Epithelial cell of prostate (primary cell): ENCODE measurements at places on chromosomes 11 and 22.

DNA sequence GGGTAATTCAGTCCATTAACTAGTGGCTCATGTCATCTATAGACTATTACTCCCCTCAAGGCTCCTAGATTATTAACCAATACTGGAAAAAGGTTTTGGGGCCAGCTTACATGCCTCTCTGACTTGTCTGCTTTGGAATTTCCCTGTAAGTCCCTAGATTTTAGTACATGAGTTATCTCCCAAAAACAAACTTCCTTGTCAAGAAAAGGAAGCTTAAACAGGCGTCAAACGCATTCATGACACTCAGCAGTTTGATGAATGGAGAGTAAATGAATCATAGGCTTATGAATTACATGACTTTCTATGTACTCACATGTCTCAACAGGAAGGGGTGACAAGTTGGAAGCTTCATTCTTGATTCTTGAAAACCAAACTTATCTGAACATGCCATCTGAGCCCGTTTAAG, 70.8 kb downstream of the BLID start:
- DNase-seq = peak; percentile 90

- no peak for DNase-seq
Observed at GRCh38 chr22:22218302-22218701, 26.3 kb upstream of the VPREB1 start.

GRCh38 chr11:62804310-62805075, 747 bp downstream of the NXF1 start:
- no peak for DNase-seq

DNA sequence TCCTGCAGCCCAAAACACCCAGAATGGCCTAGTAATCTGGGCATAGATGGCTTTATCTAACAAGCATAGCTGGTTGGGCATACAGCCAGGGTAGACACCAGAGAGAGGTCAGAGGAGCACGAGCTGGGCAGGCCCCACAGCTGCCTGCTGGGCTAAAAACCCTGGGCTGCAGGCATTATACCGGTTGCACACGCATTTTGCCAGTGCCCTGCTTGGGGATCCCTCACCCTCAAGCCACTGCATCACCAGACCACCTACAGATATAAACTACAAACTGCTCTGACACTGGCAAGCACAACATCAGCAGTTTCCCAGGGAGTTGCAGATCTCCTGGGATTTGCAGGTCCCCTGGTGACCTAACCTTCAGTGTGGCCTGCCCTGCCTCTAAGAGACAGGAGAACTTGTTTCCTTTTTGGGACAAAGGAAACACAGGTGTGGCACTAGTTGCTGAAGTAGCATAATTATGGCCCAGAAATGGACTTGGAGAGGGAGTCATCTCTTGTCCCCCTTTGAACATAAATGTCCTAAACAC, 79.1 kb upstream of the SC5D start:
- DNase-seq = no peak

- DNase-seq = no peak
Observed at GRCh38 chr11:85127349-85127748, 499.8 kb downstream of the DLG2 start.

DNA sequence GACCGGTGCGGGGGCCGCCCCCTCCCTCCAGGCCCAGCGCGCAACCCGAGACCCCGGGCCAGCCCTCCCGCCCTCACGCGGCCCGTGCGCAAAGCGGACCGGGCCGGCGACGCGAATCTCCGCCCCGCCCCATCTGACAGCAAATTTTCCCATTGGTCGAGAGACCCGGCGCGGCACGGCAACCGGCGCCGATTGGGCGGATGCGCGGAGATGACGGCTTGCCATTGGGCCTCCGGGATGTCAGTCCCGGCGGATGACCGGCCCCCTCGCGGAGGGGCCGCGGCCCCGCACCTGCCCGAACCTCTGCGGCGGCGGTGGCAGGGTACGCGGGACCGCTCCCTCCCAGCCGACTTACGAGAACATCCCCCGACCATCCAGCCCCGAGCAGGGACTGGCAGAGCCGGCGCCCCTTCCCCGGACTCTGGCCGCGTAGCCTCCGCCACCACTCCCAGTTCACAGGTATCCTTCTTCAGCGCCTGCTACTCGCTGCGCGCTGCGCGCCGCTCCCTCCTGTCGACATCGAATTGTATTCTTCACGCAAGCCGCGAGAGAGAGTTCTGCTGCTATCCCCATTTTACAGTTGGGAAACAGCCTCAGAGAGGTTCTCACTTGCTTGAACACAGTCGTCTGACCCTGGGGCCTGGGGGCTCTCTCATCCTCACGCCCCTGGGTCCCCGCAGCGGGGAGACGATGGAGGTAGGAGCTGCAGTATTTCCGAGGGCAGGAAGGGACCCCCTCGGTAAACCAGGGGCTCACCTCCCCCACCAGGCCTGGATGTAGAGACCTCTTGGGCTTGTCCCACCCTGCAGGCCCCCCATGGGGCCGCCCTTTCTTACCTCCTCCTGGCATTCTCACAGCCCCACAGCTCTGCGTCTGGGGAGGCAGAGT, at the start of gene ARVCF:
Gene ARVCF, minus strand, starts transcription at position 90 of the 888 bp plus-strand sequence. CDS start 26,029 bp downstream, outside the sequence.
- DNase-seq = peak; percentile 45

GRCh38 chr11:86056351-86056854, 12.5 kb downstream of the PICALM start:
- DNase-seq = no peak

- no peak for DNase-seq
Observed at GRCh38 chr22:38272373-38273134, at the start of gene TMEM184B. TSS of gene TMEM184B (minus strand) at chr22:38273010. CDS start at chr22:38247961, 25,049 bp downstream.

DNA sequence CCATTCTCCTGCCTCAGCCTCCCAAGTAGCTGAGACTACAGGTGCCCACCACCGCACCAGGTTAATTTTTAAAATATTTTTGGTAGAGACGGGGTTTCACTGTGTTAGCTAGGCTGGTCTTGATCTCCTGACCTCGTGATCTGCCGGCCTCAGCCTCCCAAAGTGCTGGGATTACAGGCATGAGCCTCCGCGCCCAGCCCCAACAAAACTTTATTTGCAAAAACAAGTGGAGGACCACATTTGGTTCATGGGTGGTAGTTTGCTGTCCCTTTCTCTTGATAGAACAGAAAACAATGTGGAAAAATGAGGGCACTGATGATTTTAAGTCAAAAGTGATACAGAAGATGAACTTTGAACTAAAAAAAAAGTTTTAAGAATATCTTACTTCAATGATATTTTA, 121.8 kb upstream of the SERPIND1 start:
- DNase-seq = no peak

DNA sequence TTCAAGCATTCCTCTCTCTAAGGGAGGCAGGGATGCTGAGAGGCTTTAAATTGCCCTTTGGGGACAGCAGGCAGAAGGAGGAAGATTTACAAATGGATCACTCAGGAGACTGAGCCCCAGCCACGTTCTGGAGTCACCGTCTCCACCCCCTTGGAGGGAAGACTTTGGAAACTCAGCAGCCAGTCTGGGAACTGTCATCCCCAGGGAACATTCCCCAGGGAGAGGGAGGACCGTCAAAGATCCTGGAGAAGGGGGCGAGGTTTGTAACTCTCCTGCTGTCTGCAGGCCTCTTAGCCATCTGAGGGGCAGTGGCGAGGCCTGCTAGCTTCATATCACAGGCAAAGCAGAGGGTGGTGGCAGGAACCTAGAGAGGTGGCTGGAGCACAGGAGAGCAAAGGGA, 56.1 kb upstream of the SLC22A12 start:
- no peak for DNase-seq

GRCh38 chr11:64477675-64478074, 113.3 kb upstream of the SLC22A12 start:
- DNase-seq = no peak

- no peak for DNase-seq
Observed at GRCh38 chr11:27408246-27408800, 45.3 kb upstream of the CCDC34 start.

DNA sequence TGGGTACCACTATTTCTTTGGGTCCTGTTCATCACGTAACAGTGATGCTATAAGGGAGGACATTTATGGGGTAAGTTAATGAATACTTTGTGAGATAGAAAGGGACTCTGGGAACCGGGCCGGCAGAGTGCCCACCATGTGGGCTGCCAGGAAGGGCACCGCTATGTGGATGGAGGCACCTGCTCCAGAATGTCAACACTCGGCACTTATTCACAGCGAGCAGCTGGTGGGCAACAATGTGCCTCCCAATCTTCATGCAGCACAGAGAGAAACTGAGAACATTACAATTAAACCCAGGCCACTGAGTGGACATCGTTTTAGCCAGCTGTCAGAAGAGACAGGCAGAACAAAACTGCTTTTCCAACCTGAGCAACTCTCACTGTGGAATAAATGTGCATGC, 15.8 kb upstream of the ELFN2 start:
- DNase-seq = no peak

DNA sequence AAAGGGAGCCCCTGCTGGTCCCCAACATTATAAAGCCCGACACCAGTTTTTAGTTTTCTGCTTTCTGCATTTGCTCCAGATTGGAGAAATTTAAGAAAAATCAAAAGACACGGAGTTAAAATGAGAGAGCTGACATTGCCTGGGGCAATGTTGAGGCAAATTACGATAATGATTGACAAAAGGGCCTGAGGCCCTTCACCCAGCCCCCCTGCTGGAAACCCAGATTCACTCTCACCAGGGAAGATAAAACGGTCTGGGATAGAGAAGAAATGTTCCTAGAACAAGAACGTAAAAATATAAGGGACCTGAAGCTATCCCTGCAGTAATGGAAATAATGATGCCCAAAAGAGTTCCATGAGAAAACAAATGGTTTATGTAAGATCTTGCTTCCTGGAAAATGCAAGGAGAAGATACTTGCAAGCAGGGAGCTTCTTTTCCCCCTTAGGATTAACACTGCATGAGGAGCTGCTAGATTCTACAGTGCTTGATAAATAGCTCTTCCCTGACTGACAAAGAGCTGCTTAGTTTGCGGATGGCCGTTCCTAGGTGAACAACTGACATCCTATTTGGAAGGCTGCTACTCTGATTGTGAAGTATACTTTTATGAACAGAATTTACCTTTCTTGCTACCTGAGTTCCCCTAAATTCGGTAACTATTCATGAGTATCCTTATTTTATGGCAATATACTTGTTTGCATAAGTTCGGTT, 40.6 kb upstream of the GNAZ start:
- DNase-seq = no peak

DNA sequence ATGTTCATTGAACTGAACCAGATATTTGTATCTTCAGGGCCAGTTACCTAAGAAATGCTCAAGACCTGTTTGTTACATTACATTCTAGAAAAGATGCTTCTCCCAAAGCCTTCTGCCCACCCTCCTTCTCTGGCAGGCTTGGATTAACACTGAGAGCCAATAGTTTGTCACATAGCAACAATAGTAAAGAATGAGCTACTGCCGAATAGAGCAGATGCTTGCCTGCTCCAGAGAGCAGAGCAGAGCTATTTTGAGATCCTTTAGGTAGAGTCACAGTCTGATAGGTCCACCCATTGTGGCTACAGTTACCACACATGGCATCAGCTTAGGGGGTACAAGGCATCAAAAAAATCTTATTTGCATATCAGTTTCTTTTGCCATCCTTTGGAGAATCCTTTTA, 13.5 kb upstream of the EP300 start:
- no peak for DNase-seq

DNA sequence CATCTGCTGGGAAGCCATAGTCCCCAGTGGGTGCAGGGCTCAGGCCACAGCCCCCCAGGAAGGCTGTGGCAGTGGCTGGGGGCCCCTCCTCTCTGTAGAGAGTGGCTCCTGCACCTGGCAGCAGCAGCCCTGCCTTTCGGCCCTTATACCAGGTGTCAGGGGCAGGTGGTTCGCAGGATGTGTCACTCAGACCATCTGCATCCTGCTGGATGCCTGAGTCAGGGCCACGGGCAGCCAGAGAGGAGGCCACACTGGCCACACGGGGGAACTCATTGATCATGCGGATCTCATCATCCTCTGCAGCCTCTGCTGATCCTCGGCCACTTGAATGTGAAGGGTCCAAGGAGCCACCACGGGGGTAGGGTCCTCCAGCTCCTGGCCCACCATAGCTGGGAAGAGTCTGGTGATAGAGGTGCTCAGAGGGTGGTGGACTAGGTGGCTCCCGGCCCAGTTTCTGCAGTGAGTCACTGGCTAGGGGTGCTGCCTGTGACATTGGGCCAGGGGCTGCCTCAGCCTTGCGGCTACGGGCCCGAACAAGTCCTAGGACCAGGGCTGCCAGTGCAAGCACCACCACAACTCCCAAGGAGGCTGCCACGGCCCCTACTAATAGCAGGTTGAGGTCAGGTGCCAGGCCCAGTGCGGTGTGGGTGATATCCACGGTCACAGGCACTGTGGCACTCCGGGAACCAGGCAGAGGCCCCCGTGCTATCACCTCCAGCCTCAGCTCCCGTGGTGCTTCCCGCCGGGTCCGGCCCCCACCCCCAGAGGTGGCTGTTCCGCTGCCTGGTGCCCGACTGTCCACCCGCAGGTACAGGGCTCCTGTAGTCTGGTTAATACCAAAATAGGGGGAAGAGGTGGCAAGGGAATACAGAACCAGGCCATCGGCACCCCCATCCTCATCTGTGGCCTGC, 3.3 kb upstream of the TPP1 start:
- no peak for DNase-seq

GRCh38 chr11:90243534-90243933, 20.7 kb upstream of the CHORDC1 start:
- no peak for DNase-seq

DNA sequence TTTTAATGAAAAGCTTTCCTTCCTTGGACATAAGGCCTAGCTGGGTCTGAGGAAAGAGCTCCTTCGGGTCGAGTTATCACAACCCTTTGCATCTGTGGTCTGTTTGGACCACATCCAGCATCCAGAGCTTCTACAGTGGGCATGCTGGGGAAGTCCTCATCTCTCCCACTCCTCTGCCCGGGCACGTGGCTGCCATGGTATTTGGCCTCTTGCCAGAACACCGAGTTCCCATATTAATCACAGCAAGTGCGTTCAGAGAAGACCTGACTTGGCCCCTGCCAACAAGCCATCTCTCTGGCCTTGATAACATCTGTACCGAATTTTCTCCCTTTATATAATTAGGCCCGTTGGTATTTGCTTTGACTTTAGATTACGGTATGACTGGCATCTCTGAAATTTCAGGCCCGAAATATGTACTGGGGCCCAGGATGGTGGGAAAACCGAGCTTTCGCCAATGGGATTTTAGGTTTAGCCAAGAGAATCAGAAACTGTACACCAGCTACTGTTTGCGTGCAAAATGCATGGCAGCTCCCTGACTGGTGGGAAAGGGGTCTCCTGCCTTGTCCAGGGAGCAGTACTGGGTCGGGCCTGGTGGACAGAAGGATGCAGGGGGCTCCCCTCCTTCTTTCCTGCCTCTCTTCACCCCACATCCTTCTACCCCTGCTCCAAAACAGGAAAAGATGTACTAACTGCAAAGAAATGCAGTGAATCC, 90.0 kb downstream of the MICAL2 start:
- no peak for DNase-seq

DNA sequence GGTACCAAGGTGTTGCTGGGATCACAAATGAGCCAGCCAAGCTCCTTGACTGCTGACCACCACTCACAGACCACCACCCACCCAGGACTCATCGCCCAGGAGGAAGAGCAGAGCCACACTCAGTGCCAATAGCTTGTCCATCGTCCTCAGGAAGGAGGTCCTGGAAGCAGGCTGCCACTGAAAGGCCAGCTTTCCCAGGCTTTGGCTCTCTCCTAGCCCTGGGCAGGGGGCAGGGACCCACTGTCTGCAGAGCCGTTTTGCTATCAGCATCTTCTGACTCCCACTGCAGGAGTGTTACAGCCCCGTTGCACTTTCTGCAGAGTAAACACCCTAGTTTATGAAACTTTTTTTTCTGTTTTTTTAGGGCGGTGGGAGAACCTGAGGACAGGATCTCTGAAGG, 12.2 kb upstream of the ACRV1 start:
- no peak for DNase-seq

- DNase-seq = no peak
Observed at GRCh38 chr11:81959341-81959740, 774.3 kb downstream of the FAM181B start.

GRCh38 chr11:14021738-14022137, 59.2 kb downstream of the SPON1 start:
- no peak for DNase-seq

- no peak for DNase-seq
Observed at GRCh38 chr22:39384750-39385480, 14.7 kb upstream of the TAB1 start.
